ENCODE measurements at places on chromosomes 11 and 22.

DNA sequence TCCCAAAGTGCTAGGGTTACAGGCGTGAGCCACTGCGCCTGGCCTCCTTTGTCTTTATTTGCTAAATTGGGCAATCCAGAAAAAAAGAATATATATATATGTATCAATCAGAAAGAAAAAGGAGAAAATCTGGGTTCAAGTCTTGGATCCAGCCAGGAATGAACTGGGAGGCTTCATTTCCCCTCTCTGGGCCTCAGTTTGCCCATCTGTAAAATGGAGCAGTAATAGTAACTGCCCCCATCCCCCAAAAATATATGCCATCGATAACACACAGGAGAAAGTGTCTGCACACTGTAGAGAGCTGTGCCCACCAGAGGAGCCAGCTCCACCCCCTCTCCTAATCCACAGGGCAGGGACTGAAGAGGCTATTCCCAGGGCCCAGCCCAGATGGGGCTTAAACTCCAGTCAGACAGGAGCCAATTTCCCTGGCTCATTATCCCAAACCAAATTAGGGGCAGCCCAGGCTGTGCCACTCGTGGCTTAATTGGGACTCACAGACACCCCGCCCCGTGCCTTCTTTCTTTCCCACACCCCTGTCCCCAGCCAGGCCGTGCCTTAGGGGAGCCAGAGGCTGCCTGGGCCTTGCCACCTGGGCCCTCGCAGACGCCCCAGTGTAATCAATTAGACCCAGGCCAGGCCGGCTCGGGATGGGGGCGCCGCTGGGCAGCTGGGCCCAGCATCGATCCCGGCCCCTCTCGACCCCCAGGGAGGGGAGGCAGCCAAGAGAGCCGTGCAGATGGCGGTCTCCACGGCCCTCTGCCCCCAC is 171.5 kb downstream of the MN1 start:
- DNase-seq: no peak

GRCh38 chr11:98600786-98601773 is 419.7 kb upstream of the CNTN5 start:
- no peak for DNase-seq

GRCh38 chr11:31802990-31803812 is 7.9 kb downstream of the PAX6 start:
- DNase-seq: no peak

- no peak for DNase-seq
Observed at GRCh38 chr22:45857519-45857918, 119.4 kb downstream of the WNT7B start.

- no peak for DNase-seq
Observed at GRCh38 chr11:80443177-80443576, 1002.3 kb upstream of the TENM4 start.

DNA sequence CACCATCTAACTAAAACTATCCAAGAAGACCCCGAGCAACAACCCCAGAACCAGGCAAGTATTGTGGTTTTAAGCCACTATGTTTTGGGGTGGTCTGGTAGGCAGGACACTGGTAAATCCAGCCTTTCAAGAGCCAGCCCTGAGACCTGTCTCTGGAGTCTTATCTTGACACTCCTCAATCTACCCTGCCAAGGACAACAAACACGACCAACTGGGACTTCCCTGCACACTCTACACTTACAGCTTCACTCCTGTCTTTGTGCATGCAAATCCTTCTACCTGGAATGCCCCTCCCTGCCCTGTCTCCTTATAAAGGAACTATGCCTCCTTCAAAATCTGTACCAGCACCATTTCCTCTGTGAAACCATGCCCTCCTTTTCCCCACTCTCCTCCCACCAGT is 107.3 kb downstream of the RPL27A start:
- DNase-seq: no peak

DNA sequence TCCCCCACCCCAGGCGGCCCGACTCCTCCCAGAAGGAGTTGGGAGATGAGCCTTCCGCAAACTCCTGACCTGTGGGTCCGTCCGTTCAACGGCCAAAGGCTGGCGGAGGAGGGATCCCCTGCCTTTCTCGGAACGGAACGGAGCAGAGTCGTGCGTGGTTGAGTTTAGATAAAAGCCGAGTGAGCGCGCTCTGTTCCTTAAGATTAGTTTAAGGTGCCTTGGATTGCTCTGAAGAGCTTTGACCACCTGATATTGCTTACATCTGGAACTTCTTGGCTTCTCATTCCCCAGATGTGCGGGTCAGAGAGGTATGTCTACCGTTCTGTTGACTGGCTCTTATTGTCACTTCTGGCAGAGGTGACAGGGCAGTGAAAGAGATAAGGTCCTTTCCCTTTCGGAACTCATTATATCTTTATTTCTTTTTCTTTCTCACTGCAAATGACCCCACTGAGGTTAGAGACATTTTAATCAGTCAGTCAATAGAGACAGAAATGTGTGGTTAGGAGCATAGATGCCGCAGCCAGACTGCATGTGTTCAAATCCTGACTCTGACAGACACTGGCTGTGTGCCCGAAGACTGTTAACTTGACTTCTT is at the start of gene TRIM6:
TRIM6 (plus strand) TSS at position 31 of the 595 bp plus-strand sequence; CDS start at position 292, 261 bp downstream.
- DNase-seq: peak; percentile 18

DNA sequence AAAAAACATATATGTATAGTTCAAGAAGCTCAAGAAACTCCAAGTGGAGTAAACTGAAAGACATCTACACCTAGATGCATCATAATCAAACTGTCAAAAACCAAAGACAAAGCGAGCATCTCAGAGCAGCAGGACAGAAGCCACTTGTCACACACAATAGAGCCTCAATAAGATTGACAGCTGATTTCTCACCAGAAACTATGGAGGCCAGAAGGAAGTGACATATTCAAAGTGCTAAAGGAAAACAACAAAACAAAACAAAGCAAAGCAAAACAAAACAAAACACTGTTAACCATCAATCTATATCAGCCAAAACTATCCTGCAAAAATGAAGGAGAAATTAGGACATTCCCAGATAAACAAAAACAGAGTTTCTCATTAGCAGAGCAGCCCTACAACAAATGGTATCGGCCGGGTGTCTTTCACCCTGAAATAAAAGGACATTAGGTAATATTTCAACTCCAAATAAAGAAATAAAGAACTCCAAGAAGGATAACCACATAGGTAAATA is 65.8 kb upstream of the SEPTIN5 start:
- DNase-seq: no peak

- DNase-seq: no peak
Observed at GRCh38 chr22:28008056-28008455, 89.0 kb upstream of the PITPNB start.

- DNase-seq: no peak
Observed at GRCh38 chr22:48838376-48838775, 989.3 kb downstream of the BRD1 start.

DNA sequence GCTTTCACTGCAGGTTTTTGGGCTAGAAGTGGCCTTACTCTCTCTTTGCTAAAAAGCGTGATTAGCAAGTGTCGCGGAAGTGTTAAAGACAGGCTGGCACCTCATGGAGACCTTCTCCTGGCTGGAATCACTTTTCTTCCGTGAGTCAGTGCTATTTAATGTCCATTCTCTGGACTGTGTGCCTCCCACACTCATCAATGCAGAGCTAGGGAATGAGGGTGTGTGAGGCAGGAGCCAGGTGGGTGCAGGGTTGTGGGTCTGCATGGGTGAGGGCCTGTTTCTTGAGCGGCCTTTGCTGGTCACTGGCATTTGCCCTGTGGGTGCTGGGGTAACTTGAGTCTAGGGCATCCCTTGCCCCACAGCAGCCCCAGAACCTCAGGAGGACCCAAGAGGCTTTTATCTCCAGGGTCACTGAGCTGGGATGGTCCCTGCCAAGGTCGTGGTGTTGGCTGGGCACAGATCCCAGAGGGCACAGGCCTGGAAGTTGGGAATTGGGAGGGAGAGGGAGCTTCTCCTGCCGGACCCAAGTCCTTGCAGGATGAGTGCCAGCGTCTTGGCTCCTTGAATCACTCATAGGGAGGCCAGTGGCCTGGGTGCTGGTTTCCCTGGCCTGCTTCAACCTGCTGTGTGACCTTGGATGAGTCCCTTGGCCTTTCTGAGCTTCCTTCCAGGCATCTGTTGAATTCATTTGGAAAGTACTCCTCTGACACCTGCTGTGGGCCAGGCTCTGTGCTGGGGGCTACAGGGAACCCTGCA is 30.0 kb downstream of the KIAA1671 start:
- no peak for DNase-seq

DNA sequence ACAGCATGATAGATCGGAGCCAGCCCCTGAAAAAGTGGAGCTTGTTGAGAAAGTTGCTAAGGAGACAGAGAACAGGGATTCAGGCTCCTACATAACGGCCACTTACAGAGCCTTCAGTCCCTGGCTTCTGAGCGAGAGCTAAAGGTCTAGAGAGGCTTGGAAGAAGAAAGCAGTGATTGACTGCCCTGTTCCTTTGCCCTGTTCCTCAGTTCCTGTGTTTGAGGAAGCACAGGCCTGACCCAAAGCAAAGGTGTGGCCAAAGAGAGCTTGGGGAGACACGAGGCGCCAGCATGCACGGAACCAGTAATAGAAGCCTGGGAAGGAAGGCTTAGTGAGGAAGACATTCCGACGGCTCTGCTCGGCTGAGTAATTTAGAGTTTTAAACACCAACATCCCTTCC is 74.1 kb upstream of the CSNK2A3 start:
- no peak for DNase-seq

DNA sequence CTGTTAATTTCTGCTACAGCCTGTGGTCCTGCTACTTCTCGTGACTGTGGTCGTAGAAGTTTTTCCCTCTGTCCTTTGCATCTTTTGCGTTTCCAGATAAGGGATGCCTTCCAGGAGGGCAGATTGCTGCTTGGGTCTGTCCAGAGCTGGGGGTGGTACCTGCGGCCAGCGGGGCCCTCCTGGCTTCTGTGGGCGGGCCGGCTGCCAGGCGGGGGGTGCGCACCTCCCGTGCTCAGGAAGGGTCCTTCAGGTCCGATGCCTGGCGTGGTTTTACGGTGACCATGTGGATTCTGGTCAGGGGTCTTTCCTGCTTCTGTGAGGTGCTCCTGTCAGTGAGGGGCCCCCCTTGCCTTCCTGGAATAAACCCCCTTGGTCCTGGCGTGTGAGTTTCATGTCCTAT is 84.8 kb downstream of the KCNQ1 start:
- no peak for DNase-seq

- DNase-seq: no peak
Observed at GRCh38 chr22:19879992-19880785, 25.5 kb upstream of the GNB1L start.

GRCh38 chr22:43038325-43038724 is 23.4 kb upstream of the PACSIN2 start:
- no peak for DNase-seq

- no peak for DNase-seq
Observed at GRCh38 chr11:61700212-61700611, 20.0 kb downstream of the DAGLA start.

DNA sequence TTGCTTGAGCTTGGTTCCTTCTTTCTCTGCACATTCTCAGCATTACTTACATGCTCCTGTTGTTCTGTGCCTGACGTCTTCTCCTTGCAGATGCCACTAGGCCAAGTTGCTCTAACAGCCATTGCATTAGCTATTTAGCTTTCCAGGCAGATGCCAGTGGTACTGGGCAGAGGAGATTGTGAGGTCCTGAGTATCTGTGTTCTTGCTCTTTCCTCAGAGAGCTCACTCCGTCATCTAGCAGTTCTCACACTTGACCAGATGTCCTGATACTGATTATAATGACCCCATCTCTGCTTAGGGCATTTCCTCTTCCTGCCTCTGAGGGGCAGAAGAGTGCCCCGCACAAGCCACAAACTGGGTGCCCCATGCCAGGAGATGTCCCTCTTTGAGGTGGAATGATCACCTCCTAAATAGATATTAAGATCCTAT is 30.7 kb downstream of the ARHGAP1 start:
- no peak for DNase-seq

GRCh38 chr11:119340335-119341221 is at the start of gene C1QTNF5:
C1QTNF5 (minus strand) TSS chr11:119340883; CDS start chr11:119340397, 486 bp downstream.
- DNase-seq: no peak

GRCh38 chr11:73950869-73951710 is at the start of gene DNAJB13:
DNAJB13 (plus strand) TSS chr11:73951026; CDS start chr11:73951070, 44 bp downstream.
- peak; percentile 76 for DNase-seq

DNA sequence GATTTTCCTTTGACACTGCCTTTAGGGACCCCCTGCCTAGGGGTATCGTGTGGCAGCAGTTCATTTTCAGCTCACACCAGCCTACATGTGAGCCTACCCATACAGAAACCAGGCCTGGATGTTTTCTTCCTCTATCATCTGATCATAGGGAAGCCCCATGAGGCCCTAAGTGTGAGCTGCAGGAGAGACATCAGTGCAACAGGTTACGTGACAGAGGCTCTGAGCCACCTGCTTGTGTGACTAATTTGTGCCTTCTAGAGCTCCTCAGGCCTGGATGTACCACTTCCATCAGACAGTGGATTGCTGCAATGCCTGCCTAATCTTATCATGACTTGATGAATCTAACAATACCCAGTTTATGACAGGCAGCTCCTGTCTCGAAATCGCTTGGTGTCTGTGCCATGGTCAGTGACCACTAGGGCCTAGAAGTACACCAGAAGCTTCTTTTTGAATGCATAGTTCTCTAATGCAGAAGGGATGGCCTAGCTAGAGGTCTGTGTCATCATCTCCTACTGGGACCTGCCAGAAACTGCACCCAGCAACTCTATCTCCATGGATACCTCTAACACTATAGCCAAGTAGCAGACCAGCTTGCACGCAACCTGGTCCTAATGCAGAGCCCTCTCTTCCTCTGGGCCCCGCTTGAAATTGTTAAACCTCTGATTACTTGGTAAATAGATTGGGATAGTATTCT is 109.7 kb upstream of the CLPB start:
- no peak for DNase-seq

- no peak for DNase-seq
Observed at GRCh38 chr11:70618431-70619101, 220.2 kb downstream of the CTTN start.

GRCh38 chr11:10518891-10519290 is 22.1 kb downstream of the RNF141 start:
- no peak for DNase-seq

- no peak for DNase-seq
Observed at GRCh38 chr11:29452146-29452545, 564.7 kb downstream of the KCNA4 start.

GRCh38 chr22:44182588-44183286 is 2.0 kb downstream of the PARVG start:
- no peak for DNase-seq

GRCh38 chr11:64396079-64396591 is 37.2 kb downstream of the RPS6KA4 start:
- DNase-seq: no peak

GRCh38 chr11:16605389-16605893 is 133.0 kb upstream of the C11orf58 start:
- DNase-seq: peak; percentile 41

GRCh38 chr22:28985581-28986290 is 75.9 kb downstream of the C22orf31 start:
- DNase-seq: no peak

- peak; percentile 82 for DNase-seq
Observed at GRCh38 chr22:39130892-39131855, 21.3 kb downstream of the CBX7 start.

GRCh38 chr11:70881948-70882715 is 370.2 kb downstream of the SHANK2 start:
- no peak for DNase-seq

- peak; percentile 93 for DNase-seq
Observed at GRCh38 chr11:65111744-65112545, at the start of gene TM7SF2. TM7SF2 (plus strand) TSS chr11:65111872; CDS start chr11:65112016, 144 bp downstream.

GRCh38 chr11:29937526-29937925 is 79.3 kb downstream of the KCNA4 start:
- DNase-seq: no peak

Data from neuronal stem cell (in vitro differentiated cells).